Tibial nerve (tissue), 4 donors: ENCODE measurements at places on chromosomes 4 and X. TPM values are rescaled to one million over a fixed set of nuclear protein-coding genes. Genes with fewer than 3 reads are reported as not detected.

Gene MAGEB1
- total RNA-seq: not detected

Gene DMP1
- total RNA-seq: not detected

Gene GPM6B
- 251 TPM for total RNA-seq

Gene MAGEB6
- total RNA-seq: not detected

Gene SAGE1
- not detected for total RNA-seq

Gene ANOS1
- 10.8 TPM for total RNA-seq

Gene ANXA10
- not detected for total RNA-seq

Gene CTAG1B
- not detected for total RNA-seq

Gene UNC5C
- total RNA-seq: 1.8 TPM

Gene FAM133A
- total RNA-seq: not detected

Gene IQSEC2
- total RNA-seq: 27.1 TPM

Gene MMRN1
- 50.1 TPM for total RNA-seq

Gene PCDH19
- 8.8 TPM for total RNA-seq

Gene CDK16
- total RNA-seq: 87.2 TPM

Gene SPOCK3
- total RNA-seq: not detected

Gene EGF
- not detected for total RNA-seq

Gene FUNDC1
- 8.4 TPM for total RNA-seq

Gene SRPK3
- 0.87 TPM for total RNA-seq

Gene FAT4
- 22.7 TPM for total RNA-seq

Gene GABRG1
- 2.1 TPM for total RNA-seq

Gene CACNA1F
- under 0.01 TPM for total RNA-seq

Gene KLB
- 1.6 TPM for total RNA-seq

Gene KDM6A
- 32.9 TPM for total RNA-seq

Gene GPR173
- total RNA-seq: 8.1 TPM

Gene HTN1
- not detected for total RNA-seq

Gene TMEM35A
- 2.7 TPM for total RNA-seq

Gene TMSB15C
- total RNA-seq: 4.8 TPM

Gene CXCL13
- 0.90 TPM for total RNA-seq

Gene OTUD5
- total RNA-seq: 53.9 TPM

Gene LONRF3
- 20.4 TPM for total RNA-seq

Gene CXCL11
- not detected for total RNA-seq

Gene DMRTC1B
- total RNA-seq: not detected

Gene CTAG2
- not detected for total RNA-seq

Gene AIFM1
- total RNA-seq: 17.8 TPM
